ENCODE measurements at places on chromosomes 2 and 18. TPM values are rescaled to one million over a fixed set of nuclear protein-coding genes. Genes with fewer than 3 reads are reported as not detected.

CDCA7 gene
- total RNA-seq = 0.08 TPM

TMEFF2 gene
- not detected for total RNA-seq

SMIM21 gene
- not detected for total RNA-seq

PPP3R1 gene
- 42.5 TPM for total RNA-seq

TUBA4B gene
- total RNA-seq = 0.08 TPM

MYOM1 gene
- 10.1 TPM for total RNA-seq

SAG gene
- total RNA-seq = not detected

C2orf80 gene
- total RNA-seq = not detected

FSIP2 gene
- total RNA-seq = 0.33 TPM

CYP27A1 gene
- total RNA-seq = 112 TPM

PAX8 gene
- 0.09 TPM for total RNA-seq

DPP4 gene
- total RNA-seq = 30.1 TPM

BMP10 gene
- 8.0 TPM for total RNA-seq

PTPN4 gene
- 34.6 TPM for total RNA-seq

C1GALT1C1L gene
- 0.17 TPM for total RNA-seq

TRIM43 gene
- not detected for total RNA-seq
